ENCODE measurements at places on chromosomes 12 and 14. TPM values are rescaled to one million over a fixed set of nuclear protein-coding genes. Genes with fewer than 3 reads are reported as not detected.

SSPN gene
- 8.5 TPM for total RNA-seq

SIX6 gene
- not detected for total RNA-seq

DRAM1 gene
- total RNA-seq = 131 TPM

FSCB gene
- total RNA-seq = not detected

CLEC2A gene
- not detected for total RNA-seq

GRCh38 chr12:6813363-6813762 is 8.3 kb upstream of the GPR162 start:
- no peak for DNase-seq

GRCh38 chr12:131910302-131911027 is 16.0 kb downstream of the ULK1 start:
- DNase-seq = no peak

- peak; percentile 81 for DNase-seq
Measured at GRCh38 chr12:15212930-15213329, 8.3 kb downstream of the RERG start.

DNA sequence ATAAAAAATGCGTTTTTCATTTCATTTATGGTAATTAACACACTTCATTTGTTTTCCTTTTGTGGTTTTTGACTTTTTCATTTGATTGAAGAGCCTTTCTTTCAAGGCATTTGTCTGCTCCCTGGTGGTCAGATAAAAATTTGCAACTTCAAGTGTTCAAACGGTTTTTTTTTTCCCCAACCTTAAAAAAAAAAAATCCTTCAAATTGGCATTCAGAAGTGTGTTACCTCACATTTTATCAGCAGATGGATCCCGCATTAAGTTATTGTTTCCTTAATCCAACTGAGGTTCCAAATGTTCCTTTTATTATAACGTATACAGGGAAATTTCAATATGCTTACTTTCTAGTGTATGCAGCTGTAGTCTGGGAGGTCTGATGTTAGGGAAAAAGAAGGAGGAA is 47.2 kb downstream of the MYF5 start:
- DNase-seq = peak; percentile 64

DNA sequence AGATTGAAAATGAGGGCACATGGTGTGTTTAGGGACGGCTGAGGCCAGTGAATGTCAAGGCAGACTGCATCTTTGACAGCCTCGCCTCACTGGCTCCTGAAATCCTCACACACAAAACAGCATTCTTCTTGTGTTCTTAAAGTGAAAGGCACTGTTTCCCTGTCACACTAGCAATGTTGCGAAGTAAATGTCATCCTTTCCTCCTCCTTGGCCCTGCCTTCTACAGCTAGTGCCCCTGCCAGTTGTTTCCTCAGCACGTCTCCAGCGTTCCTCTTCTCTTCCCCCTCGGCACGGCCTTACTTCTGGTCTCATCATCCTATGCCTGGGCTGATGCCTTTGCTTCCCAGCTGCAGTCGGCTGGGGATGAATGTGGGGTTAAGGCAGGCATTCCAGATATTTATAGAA is 129.4 kb upstream of the DNM1L start:
- DNase-seq = peak; percentile 66
